Stimulated activated CD8-positive, alpha-beta memory T cell treated with anti-CD3 and anti-CD28 coated beads, Interleukin-2, amount 100 ng/mL, for 1 hour (primary cell): ENCODE measurements at places on chromosomes 5 and 9.

DNA sequence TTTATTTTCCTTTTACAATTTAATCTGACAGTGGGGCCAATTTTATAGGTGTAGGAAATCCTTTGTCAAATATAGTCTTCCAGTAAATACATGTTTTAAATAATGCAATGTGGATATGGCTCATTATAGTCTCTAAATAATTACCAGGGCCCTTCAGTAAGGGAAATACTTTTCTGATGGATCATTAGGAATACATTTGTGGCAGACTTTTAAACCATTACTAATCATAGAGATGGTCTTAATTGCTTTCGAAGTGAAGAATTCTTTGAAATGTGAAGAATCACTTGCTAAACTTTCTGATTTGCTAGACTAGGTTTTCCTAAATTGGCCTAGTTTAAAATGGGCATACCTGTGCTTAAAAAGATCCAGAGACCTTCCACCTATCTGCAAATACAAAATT is 105.6 kb upstream of the ELL2 start:
- DNase-seq: no peak

DNA sequence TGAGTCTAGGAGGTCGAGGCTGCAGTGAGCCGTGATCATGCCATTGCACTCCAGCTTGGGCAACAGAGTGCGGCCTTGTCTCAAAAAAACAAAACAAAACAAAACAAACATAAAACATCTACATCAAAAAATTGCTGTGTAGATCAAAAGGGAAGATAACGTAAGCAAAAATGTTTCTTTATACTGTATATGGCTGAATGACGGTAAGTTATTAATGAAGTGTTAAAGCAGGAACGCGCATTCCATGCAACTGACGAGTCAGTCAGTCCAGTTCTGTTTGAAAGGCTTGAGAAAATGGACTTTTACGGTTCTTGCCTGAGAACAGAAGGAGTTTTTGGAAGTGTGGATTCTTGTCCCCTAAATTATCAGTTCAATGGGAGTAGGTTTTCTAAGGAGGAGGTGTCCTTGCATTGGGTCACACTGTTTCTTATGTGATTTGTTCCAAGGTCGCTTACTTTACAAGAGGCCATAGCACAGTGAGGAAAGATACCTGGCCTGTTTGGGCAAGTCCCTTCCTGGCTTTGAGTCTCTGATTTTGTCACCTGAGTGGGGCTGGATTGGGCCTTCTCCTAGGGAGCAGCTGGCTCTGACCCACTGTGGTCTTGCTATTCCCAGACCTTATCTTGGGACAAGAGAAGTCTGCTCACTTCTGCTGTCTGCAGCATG is 6.6 kb upstream of the PTGS1 start:
- no peak for DNase-seq

GRCh38 chr9:86238861-86239770 is 20.3 kb downstream of the C9orf153 start:
- DNase-seq: no peak

- DNase-seq: no peak
Observed at GRCh38 chr5:171642894-171643293, 142.7 kb upstream of the SMIM23 start.

GRCh38 chr5:56050551-56051255 is 55.9 kb upstream of the IL6ST start:
- no peak for DNase-seq

DNA sequence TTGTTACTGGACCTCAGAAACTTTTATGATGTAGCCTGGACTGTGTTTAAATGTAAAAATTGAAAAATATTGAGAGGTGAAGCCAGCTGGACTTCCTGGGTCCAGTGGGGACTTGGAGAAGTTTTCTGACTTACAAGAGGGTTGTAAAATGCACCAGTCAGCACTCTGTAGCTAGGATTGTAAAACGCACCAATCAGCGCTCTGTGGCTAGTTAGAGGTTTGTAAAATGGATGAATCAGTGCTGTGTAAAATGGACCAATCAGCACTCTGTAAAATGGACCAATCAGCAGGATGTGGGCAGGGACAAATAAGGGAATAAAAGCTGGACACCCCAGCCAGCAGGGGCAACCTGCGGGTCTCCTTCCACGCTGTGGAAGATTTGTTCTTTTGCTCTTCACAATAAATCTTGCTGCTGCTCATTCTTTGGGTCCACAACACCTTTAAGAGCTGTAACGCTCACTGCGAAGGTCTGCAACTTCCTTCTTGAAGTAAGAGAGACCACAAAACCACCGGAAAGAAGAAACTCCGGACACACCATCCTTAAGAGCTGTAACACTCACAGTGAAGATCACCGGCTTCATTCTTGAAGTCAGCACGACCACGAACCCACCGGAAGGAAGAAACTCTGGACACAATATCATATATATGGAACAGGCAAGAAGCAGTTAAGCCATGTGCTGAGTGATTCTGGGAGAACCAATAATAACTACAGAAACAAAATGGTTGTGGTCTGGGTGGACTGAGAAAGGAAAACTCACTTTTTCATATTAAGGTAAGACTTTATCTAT is 201.3 kb downstream of the GABRG2 start:
- DNase-seq: no peak

DNA sequence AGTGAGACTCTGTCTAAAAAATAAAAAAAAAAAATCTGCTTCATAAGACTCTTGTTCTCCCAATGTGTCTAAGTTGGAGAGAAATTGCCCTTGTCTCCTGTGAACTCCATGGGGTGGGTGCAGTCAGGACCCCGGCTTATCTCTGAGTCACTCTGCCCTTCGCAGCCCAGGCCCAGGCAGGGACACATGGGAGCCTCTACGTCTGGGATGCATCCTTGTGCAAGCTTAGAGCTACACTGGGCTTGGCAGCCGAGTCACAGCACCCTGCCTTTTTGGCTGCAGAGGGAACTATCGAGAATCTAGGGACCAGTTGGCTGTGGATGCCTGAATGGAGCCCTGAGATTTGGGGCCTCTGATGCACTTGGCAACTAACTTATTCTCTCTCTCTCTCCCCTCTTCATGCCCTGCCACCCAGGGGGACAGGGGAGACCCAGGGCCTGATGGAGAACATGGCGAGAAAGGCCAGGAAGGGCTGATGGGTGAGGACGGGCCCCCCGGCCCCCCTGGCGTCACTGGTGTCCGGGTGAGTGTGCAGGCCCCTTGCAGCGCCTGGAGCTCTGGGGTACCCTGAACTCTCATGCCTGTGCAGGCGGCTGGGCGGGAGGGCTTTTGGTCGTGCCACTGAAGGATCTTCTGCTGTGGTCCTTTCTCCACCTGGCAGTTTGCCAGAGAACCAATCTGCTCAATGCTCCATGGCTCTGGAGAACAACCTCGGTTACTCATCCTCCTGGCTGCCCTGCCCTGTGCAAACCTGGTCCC is 47.5 kb upstream of the ORM1 start:
- no peak for DNase-seq
